ENCODE measurements at places on chromosomes 4 and X.

DNA sequence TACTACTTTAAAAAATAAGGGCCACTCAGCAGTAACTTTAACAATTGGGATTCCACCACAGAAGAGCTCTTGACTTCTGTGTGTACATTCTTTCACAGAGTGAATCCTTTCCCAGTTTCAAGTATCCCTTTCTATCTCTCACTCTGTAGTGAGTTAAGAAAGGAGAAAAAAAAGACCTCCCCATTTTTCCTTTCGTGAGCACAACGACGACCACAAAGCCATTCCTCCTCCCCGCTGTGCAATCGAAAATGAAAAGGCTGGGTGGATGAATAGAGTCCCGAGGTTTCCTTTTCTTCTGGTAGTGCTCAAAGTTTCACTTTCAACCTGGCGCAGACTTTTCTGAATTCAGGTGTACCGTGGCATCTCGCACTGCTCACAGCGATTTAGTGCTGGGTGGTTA is 58.0 kb downstream of the TAB3 start:
- DNase-seq, result no peak

DNA sequence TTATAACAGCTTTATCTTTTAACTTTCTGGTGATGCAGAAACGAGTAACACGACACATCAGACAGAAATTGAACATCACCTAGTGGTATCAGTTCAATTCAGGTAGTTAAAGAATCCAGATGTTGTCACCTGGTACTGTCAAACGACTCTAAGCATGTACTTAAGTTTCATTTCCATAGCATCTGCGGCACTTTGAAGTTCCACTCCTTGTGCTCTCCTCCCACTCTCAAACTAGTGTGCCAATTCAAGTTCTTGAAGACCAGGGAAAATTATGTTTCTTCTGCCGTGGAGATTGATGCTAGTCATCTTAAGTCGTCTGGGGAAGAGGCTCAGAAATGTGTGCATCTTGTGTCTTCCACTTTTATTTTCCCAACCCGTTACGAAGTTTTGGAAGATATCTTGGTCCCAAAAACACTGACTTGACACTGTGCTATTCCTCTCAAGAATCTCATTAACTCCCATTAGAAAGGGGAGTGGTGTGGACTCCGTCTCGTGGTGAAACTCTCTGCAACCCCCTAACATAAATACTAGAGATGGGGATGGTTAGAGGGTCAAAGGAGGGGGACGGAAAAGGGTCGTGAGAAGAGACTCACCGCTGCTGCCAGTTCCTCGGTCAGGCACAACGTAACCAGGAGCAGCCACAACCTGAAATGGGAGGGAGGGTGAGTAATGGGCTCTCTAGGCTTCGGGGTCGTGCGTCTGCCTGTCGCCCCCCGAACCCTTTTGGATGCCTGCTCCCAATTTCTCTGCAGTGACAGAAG is 693 bp downstream of the COL4A6 start:
- DNase-seq, result no peak

DNA sequence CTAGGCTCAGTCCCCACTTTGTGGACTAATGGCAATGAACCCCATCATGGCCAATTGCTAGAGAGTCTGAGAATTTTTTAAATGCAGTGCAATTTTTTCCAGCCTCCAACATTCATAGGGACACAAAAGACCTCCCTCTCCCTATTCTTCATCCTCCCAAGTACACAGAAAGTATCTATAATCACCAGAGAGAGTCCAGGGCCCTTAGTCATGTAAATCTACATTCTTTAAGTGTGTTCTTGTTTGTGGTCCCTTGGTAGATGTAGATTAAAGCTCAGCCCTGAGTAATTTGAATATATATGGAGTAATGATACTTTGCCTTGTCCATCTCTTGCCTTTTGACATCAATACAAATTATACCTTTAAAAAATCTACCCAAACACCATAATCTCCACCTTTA is 51.3 kb upstream of the ATXN3L start:
- no peak for DNase-seq

DNA sequence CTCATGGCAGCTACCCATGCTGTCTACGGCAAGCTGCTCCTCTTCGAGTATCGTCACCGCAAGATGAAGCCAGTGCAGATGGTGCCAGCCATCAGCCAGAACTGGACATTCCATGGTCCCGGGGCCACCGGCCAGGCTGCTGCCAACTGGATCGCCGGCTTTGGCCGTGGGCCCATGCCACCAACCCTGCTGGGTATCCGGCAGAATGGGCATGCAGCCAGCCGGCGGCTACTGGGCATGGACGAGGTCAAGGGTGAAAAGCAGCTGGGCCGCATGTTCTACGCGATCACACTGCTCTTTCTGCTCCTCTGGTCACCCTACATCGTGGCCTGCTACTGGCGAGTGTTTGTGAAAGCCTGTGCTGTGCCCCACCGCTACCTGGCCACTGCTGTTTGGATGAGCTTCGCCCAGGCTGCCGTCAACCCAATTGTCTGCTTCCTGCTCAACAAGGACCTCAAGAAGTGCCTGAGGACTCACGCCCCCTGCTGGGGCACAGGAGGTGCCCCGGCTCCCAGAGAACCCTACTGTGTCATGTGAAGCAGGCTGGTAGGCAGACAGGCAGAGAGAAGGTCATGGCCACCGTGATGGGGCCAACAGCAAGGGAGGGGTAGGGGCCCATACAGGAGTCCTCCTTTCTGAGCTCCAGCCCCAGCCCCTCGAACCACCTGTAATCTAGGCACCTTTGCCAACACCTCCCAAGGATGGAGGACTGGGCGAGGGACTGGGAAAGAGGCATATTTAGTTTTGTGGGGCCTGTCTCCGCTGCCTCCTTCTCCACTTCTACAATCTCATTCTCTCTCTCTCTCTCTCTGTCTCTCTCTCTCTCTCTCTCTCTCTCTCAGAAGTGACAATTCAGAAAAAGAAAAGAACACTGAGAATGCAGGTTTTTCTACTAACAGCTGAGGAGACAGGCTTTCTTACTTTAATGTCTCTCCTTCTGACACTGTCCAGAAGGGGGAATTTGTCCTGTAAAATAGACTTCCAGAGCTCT is 4.7 kb upstream of the TSPYL2 start:
- no peak for DNase-seq

- DNase-seq, result no peak
Measured at GRCh38 chr4:78618436-78618835, 66.9 kb downstream of the ANXA3 start.

DNA sequence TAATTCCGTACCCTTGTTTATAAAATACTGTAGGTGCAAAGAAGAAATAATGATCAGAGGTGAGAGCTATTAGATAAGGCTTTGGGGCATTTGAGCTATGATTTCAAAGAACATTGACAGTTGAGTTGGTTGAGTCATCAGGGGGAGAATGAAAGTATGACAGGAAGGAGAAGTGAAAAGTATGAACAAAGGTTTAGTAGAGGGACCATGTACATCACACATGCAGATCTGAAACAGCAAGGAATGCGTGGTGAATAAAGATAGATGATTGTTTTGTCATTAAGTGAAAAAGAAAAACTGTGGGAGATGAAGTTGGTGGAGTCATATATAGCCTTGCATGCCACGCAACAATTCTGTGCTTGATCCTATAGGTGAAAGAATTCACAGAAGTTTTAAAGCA is 163.1 kb downstream of the ARAP2 start:
- DNase-seq, result no peak

- DNase-seq, result no peak
Measured at GRCh38 chr4:187251896-187252295, 528.2 kb upstream of the FAT1 start.

DNA sequence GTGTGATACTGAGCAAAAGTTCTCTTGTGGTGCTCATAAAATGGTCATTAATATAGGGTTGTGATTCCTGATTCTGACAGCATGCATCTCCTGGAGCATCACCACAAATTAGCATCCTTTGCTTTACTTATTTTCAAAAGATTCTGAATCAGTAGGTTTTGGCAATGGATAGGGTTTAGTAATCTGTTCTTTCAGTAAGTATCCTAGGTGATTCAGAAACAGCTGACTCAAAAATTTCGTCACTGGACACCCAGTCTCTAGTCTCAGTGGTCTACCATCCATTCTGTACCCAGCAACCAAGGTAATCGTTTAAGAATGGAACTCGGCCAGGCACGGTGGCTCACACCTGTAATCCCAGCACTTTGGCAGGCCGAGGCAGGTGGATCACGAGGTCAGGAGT is 4.1 kb downstream of the CBLL2 start:
- no peak for DNase-seq

DNA sequence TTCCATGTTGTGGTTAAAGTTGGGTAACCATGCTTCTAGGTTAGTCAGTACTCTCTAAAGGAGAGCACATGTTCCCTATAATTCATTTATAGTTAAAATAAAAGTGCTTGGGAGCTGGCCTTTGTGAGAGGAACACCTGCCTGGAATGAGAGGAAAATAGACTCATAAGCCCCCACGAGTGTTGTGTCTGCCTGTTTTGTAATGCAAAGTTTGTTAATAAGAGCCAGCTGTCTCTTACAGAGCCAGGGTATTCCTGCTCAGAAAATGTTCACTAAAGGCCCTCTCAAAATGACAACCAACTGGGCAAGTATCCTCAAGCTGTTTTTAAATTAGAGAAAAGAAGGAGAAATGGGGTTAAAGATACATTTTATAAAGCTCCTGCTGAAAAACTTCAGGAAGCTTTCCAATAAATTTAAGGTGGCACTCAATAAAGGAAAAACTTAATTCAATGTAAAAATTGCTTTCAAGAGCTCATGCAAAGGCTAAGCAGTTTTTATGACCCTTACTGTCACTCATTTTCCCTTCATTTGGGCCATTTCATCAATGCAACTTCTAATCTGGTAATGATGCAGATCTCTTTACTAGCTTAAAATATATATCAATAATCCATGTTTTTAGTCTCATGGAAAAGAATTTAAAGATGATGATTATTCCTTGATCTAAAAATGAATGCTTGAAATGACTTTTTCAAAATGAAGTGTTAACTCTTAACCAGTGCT is 793.6 kb downstream of the STPG2 start:
- no peak for DNase-seq

DNA sequence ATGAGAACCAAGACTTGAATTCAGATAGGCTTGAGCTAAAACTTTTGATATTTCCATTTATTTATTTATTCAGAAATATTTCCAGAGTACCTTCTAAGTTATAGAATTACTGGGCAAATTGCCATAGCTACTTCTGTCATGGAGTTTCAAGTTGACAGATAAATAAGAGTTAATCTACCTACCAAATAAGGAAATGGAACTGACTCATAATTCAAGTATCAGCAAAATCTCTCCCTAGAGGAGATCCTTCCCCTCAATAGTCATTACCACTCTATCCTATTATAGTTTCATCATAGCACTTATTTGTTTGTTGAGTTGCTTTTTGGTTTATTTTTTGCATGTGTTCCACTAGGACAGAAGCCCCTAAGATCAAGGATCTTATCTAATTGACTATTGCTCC is 48.8 kb upstream of the CCSER1 start:
- no peak for DNase-seq

DNA sequence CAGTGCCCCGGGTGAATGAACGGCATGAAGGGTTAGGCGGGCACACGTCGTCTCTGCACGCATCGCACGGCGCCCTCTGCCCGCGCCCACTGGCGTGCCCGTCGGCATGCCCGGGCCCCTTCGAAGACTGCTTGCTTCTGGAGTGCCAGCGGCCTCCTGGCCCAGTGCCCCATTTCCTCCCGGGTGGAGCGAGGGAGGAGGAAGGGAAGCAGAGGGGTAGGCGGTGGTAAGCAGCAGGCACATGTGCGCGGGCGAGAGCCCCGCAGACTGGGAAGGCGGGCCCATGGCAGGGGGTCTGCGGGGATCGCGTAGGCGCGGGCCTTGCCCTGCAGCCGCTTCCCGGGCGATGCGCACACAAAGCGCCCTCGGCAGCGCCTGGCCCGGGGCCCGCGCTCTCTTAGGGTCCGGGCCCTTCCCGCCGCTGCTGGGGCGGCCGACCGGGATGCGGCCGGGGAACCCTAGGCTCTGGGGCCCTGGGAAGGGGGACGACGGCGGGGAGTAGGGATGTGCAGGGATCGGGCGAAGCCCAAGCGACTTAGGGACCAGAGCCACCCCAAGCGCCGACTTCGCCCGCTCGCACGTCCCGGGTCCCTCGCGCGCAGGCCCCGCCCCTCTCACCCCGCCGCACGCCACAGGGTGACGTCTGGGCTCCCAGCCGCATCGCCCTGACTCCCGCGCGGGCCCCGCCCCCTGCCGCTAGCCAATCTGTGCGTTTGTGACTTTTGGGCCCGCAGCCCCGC is 866 bp upstream of the EMD start:
- DNase-seq, result no peak

GRCh38 chr4:77773101-77773500 is 46.1 kb downstream of the CNOT6L start:
- DNase-seq, result no peak

GRCh38 chr4:76854858-76855257 is 43.1 kb downstream of the SOWAHB start:
- no peak for DNase-seq

DNA sequence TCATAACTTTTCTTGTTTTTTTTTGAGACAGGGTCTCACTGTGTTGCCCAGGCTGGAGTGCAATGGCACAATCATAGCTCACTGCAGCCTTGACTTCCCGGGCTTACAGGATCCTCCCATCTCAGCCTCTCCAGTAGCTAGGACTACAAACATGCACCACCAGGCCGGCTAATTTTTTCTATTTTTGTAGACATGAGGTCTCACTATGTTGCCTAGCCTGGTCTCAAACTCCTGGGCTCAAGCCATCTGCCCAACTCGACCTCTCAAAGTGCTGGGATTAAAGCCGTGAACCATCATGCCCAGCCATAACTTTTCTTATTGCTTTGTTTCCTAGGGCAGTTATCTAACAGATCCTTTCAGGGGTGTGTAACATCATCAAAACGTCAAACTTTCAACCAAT is 11.8 kb downstream of the SEC24D start:
- DNase-seq, result no peak

DNA sequence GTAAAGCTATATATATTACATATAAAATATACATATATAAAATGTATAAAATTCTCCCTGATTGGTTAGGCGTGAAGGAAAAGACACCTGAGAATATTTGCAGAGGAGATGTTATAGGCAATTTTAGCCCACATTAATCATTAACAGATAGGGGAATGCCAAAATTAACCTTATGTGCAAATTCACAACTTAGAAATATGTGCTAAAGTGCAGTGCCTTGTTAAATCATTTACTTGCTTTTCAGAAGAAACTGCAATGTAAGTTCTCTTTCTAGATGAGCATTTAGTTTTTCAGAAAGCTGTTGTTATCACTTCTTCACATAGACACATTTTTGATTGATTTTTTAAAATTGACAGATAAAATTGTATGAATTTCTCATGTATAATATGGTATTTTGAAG is 5.6 kb downstream of the TASL start:
- DNase-seq, result no peak

- DNase-seq, result no peak
Measured at GRCh38 chrX:11949291-11949690, 189.0 kb upstream of the FRMPD4 start.

DNA sequence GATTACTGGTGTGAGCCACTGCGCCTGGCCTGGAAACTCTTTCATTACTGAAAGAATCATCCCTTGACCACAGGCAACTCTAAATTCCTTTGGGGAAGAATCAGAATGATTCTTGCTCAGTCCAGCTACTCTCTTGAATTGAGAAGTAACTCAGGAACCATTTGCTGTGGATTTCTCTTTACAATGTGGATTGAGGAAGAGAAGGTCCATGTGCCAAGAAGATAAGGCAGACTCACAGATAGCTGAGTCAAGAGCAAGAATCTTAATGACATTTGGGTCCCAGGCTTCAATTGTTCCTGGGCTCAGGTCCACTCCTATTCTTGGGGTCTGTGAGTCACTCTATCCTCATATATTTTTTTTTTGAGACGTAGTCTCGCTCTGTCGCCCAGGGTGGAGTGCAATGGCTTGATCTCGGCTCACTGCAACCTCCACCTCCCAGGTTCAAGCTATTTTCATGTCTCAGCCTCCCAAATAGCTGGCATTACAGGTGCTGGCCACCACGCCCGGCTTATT is 6.2 kb upstream of the MGARP start:
- DNase-seq, result no peak

GRCh38 chrX:53317365-53318069 is 36.1 kb upstream of the IQSEC2 start:
- DNase-seq, result no peak

All from NCI-H2029 treated with DMSO at 0.1 percent for 48 hours (cell line).